NK-92 treated with Interleukin-12 subunit alpha and Interleukin-12 subunit beta, amount 100 ng/mL, for 24 hours (cell line): ENCODE measurements at places on chromosomes 16 and 17.
A peak's percentile ranks its signal among the peaks of the same experiment; 100 is the strongest.

- DNase-seq, result peak; percentile 12
Measured at GRCh38 chr17:78842881-78843565, 2.4 kb upstream of the USP36 start.

DNA sequence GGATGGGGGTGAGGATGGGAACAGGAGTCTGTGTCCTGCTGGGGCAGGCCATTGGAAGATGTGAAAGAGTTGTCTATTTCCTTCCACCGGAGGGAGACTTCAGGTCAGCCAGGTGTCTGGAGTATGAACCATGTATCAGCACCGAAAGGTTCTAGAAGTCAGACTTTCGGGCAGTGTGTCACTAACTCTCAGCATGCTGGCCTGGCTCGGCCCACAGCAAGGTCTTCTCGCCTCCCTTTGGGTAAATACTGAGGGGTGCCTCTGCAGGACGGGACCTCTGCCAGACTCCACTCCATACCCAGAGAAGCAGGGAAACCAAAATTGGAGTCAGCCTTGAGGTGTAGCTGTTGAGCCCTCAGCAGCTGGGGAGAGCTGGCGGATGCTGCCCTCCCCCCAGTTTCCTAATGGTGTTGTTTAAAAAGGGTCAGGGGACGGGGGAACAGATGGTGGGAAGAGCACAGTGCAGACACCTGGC, 507 bp downstream of the CIITA start:
- DNase-seq, result no peak

GRCh38 chr17:74739227-74739831, 2.3 kb downstream of the RAB37 start:
- DNase-seq, result no peak

DNA sequence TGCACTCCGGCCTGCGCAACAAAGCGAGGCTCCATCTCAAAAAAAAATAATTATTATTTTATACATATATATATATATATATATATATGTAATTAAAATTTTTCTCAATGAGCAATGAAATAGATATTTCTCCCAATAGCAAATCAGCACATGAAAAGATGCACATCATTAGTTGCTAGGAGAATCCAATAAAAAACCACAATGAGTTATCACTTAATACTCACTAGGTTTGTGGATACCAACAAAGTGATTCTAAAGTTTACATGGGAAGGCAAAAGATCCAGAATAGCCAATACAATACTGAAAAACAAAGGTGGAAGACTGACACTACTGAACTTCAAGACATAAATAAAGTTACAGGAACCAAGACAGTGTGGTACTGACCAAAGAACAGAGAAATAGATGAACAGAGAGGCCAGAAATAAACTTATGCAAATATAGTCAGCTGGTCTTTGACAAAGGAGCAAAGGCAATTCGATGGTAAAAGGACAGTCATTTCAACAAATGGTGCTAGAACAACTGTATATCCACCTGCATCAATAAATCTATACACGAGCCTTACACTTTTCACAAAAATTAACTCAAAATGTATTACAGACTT, 13.6 kb downstream of the SMG6 start:
- DNase-seq, result no peak

DNA sequence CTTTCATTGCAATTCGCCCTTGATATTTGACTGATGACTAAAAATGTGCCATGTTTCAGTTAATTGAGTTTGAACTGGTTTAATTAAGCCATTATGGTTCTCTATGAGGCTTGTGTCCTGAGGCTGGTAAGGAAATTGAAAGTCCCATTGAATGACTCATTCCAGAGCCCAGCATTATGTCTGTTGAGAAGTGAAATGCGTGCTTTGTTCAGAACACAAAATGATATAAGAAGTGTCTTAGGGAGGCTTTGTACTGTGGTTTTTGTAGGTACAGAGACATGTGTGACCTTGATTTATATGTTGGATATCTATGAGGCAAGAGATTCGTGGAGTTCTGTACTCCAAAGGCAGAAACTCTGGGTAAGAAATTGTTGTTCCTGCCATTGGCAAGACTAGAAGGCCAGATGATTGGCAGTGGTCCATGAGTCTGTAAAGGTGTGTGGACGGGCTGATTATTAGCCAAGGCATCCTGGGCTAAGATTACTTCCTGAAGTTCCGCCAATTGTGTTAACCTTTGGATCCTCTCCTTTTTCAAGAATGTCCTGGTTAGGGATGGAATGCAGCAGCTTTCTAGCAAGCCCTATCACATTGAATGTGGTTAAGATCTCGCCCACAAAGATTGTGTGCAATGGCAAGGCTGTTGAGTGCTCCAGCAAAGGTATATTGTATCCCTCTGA, 103.7 kb downstream of the NPIPB5 start:
- DNase-seq, result no peak

DNA sequence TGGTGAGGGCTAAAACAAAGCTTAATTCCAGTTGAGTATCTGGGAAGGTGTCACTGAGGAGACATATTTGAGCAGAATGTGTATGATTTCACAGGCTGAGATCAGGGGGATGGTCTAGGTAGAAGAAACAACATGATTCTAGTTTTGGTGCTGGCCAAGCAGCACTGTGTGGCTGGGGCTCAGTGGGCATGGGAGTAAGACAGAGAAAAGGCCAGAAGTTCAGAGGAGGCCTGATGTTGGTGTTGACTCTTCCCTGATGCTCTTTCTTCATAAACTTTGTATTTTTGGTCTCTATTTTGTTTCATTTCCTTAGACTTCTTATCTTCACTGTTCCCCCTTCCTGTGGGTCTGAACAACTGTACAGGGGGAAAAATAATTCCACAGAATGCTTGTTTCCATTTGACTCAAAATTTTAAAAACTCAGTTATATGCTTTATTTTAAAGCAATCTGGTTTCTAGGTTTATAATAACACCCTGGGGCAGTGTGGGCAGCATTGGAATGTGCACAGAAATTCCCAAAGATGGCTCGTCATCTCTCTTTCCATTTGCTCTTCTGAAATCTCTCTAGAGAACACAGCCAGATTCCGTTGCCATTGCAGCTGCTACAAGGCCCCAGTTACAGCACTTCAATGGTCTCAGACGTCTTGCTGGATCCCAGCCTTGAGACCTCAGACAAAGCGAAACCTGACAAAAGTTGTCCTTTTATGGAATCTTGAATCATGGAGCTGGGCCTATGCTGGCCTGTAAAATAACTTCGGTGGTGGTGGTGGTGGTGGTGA, 68.3 kb downstream of the SNX11 start:
- DNase-seq, result no peak

- no peak for DNase-seq
Measured at GRCh38 chr16:50300942-50301625, 34.7 kb downstream of the ADCY7 start.

- no peak for DNase-seq
Measured at GRCh38 chr17:62763891-62764600, 44.1 kb downstream of the MARCHF10 start.

GRCh38 chr17:19743101-19744100, 4.7 kb downstream of the ALDH3A1 start:
- no peak for DNase-seq

DNA sequence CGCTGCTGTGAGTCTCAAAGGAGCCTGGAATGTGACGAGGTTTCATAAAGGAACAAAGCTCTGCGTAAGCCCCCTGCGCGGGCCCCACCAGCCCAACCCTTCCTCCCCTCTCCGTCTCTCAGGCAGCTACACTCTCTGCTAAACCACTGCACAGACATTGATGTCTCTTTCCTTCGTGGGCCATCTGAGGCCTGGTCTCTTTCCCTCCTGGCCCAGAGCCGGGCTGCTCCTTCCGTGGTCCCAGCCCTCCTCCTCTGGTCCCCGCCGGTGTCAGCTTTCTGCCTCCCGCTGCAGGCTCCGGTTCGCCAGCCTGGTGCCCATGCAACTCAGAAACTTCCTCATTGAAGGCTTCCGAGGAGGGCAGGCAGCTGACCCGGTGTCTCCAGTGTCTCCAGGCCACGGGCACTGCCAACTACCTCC, 7.4 kb downstream of the SCARF1 start:
- DNase-seq, result no peak

GRCh38 chr17:78973196-78973595, 6.5 kb downstream of the LGALS3BP start:
- no peak for DNase-seq

GRCh38 chr16:23836404-23837311, 875 bp downstream of the PRKCB start:
- peak; percentile 76 for DNase-seq

- no peak for DNase-seq
Measured at GRCh38 chr16:49439676-49440075, 66.1 kb downstream of the C16orf78 start.

GRCh38 chr17:17853811-17854447, 17.1 kb upstream of the SREBF1 start:
- no peak for DNase-seq

DNA sequence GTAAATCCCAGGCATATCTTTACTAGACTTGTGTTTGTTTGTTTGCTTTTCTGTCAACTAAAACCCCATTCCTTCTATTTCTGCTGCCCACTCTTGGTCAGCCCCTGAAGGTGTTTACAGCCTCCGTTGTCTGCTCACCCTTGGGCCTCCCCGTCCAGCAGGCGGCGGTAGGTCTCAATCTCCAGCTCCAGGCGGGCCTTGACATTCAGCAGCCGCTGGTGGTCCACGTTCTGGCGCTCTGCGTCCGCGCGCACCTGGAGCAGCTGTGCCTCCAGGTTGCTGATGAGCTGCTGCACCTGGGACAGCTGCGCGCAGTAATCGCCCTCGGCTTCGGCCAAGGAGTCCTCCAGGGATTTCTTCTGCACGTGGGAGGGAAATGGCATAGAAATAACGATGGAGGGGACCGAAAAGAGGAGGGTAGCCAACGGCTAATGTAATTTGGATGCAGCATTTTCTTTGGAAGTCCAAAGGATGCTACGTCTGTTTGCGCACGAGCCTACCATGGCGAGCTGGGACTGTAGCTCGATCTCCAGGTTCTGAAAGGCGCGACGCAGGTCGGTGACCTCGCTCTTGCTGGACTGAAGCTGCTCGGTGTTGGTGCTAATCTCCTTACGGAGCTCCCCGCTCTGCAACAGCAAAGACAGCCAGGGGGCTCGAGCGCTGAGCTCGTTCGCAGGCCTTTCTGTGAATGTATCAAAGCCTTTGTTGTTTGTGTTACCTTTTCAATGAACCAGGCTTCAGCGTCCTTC, 3.9 kb downstream of the KRT12 start:
- DNase-seq, result no peak

- DNase-seq, result no peak
Measured at GRCh38 chr17:35094902-35095301, 24.8 kb downstream of the RAD51D start.

GRCh38 chr16:15808071-15808470, 48.8 kb downstream of the MYH11 start:
- DNase-seq, result no peak

GRCh38 chr17:74832421-74832820, 27.3 kb downstream of the GRIN2C start:
- DNase-seq, result no peak

GRCh38 chr16:56961851-56962281, at the start of gene CETP:
Gene CETP (plus strand): TSS chr16:56961950. CDS start chr16:56961980, 30 bp downstream.
- no peak for DNase-seq

GRCh38 chr16:88274847-88275246, 107.9 kb upstream of the ZNF469 start:
- no peak for DNase-seq

GRCh38 chr16:3659251-3659650, 4.8 kb downstream of the DNASE1 start:
- DNase-seq, result no peak

DNA sequence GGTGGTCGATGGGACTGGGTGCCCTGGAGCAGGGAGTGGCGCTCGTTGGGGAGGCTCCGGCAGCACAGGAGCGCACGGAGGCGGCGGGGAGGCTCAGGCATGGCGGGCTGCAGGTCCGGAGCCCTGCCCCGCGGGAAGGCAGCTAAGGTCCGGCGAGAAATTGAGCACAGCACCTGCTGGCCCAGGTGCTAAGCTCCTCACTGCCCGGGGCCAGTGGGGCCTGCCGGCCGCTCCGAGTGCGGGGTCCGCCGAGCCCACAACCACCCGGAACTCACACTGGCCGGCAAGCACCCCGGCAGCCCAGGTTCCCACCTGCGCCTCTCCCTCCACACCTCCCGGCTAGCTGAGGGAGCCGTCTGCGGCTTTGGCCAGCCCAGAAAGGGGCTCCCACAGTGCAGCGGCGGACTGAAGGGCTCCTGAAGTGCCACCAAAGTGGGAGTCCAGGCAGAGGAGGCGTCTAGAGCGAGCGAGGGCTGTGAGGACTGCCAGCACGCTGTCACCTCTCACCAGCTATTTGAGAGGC, 88.8 kb upstream of the EEF2KMT start:
- DNase-seq, result no peak

DNA sequence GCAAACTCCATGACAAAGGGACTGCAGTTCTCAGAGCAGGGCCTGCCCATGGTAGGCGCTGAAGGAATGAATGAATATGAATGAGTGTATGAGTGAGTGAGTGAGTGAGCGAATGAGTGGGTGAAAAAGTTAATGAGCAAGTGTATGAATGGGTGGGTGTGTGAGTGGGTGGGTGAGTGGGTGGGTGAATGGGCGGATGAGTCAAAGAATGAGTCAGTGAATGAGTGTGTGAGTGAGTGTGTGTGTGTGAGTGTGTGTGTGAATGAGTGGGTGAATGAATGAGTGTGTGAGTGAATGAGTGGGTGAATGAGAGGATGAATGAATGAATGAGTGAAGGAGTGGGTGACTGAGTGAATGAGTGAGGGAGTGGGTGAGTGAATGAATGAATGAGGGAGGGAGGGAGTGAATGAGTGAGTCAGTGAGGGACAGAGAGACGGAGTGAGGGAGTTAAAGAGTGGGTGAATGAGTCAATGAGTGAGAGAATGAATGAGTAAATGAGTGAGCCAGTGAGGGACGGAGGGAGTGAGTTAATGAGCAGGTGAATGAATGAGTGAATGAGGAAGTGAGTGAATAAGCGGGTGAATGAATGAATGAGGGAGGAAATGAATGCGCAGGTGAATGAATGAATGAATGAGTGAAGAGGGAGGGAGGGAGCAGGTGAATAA, 11.1 kb upstream of the CHMP6 start:
- DNase-seq, result no peak

DNA sequence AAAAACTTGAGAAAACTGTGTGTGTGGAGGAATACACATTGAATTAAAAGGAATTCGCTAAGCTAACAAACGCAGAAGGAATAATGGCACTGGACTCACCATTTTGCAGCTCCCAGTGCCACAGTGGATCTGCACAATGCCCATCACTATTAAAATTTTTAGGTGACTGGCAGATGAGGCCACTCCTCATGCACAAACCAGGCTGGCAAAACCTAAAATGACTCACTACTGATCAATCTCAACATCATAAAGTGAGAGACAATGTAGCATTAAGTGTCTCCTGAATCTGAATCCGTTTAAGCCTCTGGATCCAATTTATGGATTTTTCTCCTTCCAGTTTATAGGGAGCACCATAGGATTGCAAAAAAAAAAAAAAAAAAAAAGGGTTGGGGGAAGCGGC, 20.6 kb downstream of the MYH10 start:
- DNase-seq, result no peak

DNA sequence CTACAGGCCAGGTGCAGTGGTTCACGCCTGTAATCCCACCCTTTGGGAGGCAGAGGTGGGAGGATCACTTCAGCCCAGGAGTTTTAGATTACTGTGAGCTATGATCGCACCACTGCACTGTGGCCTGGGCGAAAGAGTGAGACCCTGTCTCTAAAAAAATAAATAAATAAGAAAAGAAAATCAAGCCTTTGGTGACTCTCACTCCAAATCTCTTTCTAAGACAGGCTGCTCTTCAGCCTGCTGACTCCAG, 976 bp downstream of the ABCC3 start:
- DNase-seq, result no peak
